ENCODE measurements at places on chromosomes 1 and 21.

DNA sequence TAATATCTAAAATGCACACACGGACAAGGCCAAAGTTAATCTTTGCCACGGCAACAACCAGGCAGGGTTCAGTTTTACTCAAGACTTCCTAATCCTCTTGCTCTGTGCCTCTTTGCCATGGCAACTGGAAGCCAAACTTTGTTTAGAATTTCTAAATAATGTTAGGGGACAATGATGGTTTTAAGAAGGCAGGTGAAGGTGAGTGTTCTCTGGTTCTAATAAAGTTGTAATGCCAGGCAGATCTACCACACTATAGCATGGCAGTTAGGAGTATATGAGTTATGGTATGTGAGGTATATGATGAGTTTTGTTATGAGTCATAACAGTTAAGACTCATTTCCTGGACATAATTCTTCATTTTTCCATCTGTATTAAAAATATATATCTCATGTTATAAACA is 2.7 kb downstream of the PTPRC start:
- DNase-seq, result no peak
- no peaks in the 10 kb centered on the region for H3K4me1 ChIP-seq
- no peaks in the 10 kb centered on the region for H3K36me3 ChIP-seq
- no peak overlapping the region for H3K4me3 ChIP-seq
- H3K27ac ChIP-seq, result no peak overlapping the region

GRCh38 chr1:240000634-240001033 is 91.0 kb upstream of the FMN2 start:
- no peaks in the 10 kb centered on the region for H3K36me3 ChIP-seq
- peaks cover 7% of the 10 kb centered on the region for H3K4me1 ChIP-seq
- no peak overlapping the region for H3K27ac ChIP-seq
- no peak overlapping the region for H3K4me3 ChIP-seq

- peak; percentile 68 for DNase-seq
- peak within 1 kb of the TSS; percentile 96 for H3K27ac ChIP-seq
Observed at GRCh38 chr1:32200226-32201010, at the start of gene CCDC28B. CCDC28B (plus strand) TSS chr1:32200595; CDS start chr1:32201936, 1,341 bp downstream.

GRCh38 chr1:113784104-113784779 is 25.0 kb upstream of the PHTF1 start:
- no peak for DNase-seq
- no peak overlapping the region for H3K4me3 ChIP-seq
- H3K4me1 ChIP-seq, result no peaks in the 10 kb centered on the region
- H3K27ac ChIP-seq, result no peak overlapping the region

DNA sequence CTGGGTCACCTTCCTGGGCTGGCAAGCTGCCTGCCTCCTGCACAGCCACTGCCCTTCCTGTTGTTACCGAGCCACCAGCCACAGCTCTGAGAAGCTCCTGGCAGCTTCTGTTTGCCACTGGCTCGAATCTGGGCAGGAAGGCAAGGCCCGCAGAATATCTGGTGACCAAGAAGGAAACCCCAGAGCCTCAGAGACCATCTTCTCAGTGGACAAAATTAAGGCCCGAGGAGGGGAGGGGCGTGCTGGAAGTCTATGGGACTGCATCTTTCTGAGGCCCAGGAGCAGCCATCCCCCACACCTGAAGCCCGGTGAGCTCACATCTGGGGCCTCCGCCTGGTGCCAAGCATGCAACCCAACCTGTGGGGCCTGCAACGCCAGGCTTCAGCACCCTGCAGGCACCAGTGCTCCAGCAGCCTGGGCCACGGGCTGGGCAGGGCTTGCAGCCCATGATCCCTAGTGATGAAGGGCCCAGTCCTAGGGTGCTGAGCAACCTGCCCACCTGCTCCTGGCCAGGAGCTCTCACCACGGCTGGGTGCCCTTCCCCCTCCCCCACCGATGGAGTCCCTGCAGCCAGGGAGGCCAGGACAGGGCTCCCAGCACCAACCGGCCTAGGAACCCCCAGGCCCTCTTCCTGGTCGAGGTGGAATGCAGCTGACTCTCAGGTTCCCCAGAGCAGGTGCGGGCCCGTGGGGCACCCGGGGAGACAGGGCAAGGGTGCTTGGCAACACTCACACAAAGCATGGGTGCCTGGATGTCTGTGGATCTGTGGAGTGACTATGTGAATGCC is 879 bp downstream of the CPTP start:
- peaks cover 38% of the 10 kb centered on the region for H3K4me1 ChIP-seq
- H3K36me3 ChIP-seq, result peaks cover 78% of the 10 kb centered on the region
- H3K4me3 ChIP-seq, result peak overlapping the region; percentile 58

DNA sequence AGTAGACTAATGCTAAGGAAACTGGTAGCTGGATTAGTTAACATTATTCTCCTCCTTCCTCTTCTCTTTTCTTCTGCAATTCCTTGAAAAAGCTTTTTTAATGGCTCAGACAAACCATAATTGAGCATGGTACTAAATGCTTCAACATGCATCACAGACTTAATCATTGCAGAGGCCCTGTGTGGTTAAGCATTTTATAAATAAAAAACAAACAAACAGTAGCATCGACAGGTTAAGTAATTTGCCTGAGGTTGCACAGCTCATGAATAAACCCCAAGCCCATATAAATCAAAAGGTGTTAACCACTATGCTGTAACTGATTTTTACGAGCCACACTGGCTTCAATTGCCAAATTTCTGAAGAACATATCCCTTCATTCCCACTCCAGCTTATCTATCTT is 462.1 kb downstream of the LMO4 start:
- no peak overlapping the region for H3K4me3 ChIP-seq
- no peaks in the 10 kb centered on the region for H3K36me3 ChIP-seq
- no peak for DNase-seq
- H3K4me1 ChIP-seq, result no peaks in the 10 kb centered on the region
- no peak overlapping the region for H3K27ac ChIP-seq

GRCh38 chr1:85220756-85221201 is 20.0 kb upstream of the SYDE2 start:
- no peak overlapping the region for H3K4me3 ChIP-seq
- no peaks in the 10 kb centered on the region for H3K36me3 ChIP-seq
- no peak overlapping the region for H3K27ac ChIP-seq
- DNase-seq, result no peak
- no peaks in the 10 kb centered on the region for H3K27me3 ChIP-seq

DNA sequence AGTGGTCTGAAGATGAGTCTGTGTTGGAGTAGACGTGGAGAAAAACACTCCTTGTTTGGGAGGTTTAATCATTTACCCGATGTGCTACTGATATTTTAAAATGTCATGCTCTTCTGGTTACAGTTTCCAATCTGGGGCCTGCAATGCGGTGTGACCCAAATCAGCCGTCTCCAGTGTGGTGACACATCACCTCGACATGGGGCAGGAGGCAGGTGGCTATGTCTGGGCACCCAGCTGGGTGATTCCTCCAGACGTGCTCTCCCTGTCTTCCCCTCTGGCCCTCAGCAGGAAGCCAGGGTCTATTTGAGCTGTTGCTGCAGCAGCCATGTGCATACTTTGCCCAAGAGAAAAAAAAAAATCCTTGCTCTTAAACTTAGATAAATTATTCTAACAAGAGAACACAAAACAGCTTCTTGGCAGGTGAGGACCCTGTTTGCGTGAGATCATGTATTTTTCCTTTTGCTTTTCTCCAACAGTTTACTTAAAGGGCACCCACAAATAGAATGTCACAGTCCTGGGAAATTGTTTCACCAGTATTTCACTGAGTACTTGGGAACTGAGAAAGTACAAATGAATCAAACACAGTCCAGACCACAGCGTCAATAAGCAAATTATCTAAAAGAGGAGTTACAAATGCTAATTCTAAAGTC is 38.9 kb upstream of the MAP10 start:
- H3K4me1 ChIP-seq, result peaks cover 11% of the 10 kb centered on the region
- no peak for DNase-seq
- no peaks in the 10 kb centered on the region for H3K27me3 ChIP-seq
- H3K27ac ChIP-seq, result no peak overlapping the region

- no peak for DNase-seq
- H3K27ac ChIP-seq, result no peak overlapping the region
- H3K27me3 ChIP-seq, result no peaks in the 10 kb centered on the region
- no peak overlapping the region for H3K4me3 ChIP-seq
- H3K4me1 ChIP-seq, result peaks cover 3% of the 10 kb centered on the region
Observed at GRCh38 chr1:113128116-113128515, 55.1 kb downstream of the LRIG2 start.

- no peak overlapping the region for H3K4me3 ChIP-seq
- H3K27me3 ChIP-seq, result no peaks in the 10 kb centered on the region
- peaks cover 61% of the 10 kb centered on the region for H3K4me1 ChIP-seq
- no peak overlapping the region for H3K27ac ChIP-seq
Observed at GRCh38 chr1:7385471-7386225, 385.4 kb upstream of the VAMP3 start.

DNA sequence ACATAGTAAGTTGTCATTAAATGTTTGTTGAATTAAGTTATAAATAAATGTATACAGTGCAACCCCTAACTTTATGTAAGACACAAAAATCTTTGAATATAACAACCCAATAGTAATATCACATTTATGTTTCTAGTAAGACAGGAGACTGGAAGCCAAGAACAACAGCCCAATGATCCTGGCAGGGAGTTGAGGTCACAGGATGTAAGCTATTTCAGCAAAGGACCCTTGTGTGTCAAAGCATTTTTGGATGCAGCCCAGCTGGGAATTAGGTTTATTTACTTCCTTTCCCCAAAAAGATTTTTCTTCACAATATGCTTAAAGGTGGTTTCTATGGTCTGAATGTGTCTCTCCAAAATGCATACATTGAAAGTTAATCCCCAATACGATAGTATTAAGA is 34.0 kb upstream of the ABCA4 start:
- no peak overlapping the region for H3K27ac ChIP-seq
- H3K4me3 ChIP-seq, result no peak overlapping the region
- no peaks in the 10 kb centered on the region for H3K36me3 ChIP-seq
- peak; percentile 40 for DNase-seq
- no peaks in the 10 kb centered on the region for H3K27me3 ChIP-seq

- DNase-seq, result no peak
- no peak overlapping the region for H3K27ac ChIP-seq
- H3K4me3 ChIP-seq, result no peak overlapping the region
- peaks cover 6% of the 10 kb centered on the region for H3K36me3 ChIP-seq
- H3K4me1 ChIP-seq, result peaks cover 72% of the 10 kb centered on the region
Observed at GRCh38 chr21:44987886-44988606, 48.2 kb downstream of the SLX9 start.

GRCh38 chr1:224922404-224923164 is 6.9 kb upstream of the DNAH14 start:
- no peaks in the 10 kb centered on the region for H3K36me3 ChIP-seq
- H3K4me1 ChIP-seq, result peaks cover 3% of the 10 kb centered on the region
- peak; percentile 43 for DNase-seq
- H3K4me3 ChIP-seq, result no peak overlapping the region

- no peak overlapping the region for H3K27ac ChIP-seq
- H3K36me3 ChIP-seq, result no peaks in the 10 kb centered on the region
- peak overlapping the region; percentile 59 for H3K4me3 ChIP-seq
- peak; percentile 73 for DNase-seq
- no peaks in the 10 kb centered on the region for H3K27me3 ChIP-seq
- H3K4me1 ChIP-seq, result peaks cover 21% of the 10 kb centered on the region
Observed at GRCh38 chr1:14598007-14598497, 433 bp upstream of the KAZN start.

- no peak overlapping the region for H3K27ac ChIP-seq
- DNase-seq, result no peak
- H3K36me3 ChIP-seq, result peaks cover 8% of the 10 kb centered on the region
- H3K4me3 ChIP-seq, result peak overlapping the region; percentile 80
- no peaks in the 10 kb centered on the region for H3K27me3 ChIP-seq
- H3K4me1 ChIP-seq, result peaks cover 21% of the 10 kb centered on the region
Observed at GRCh38 chr1:228737601-228738041, 2.3 kb downstream of the RHOU start.

DNA sequence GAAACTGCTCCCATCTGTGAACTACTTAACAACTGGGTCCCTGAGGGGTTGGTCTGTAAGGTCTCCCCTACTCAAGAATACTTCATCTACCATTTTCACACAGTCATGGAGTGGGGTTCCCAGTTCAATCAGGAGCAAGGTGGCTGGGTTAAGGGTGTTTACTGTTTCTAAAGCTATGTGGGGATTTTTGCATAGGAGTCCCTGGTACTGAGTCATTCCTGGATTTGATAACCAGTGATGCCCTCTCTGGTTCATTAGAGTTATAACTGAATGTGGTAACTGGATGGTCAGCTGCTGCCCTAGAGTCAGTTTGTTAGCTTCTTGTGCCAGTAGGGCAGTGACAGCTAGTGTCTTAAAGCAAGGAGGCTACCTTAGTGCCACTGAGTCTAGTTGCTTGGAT is 29.4 kb upstream of the KCNJ15 start:
- no peak overlapping the region for H3K27ac ChIP-seq
- no peaks in the 10 kb centered on the region for H3K27me3 ChIP-seq
- no peaks in the 10 kb centered on the region for H3K36me3 ChIP-seq
- H3K4me1 ChIP-seq, result no peaks in the 10 kb centered on the region

GRCh38 chr1:12339396-12339795 is 109.6 kb downstream of the VPS13D start:
- H3K4me3 ChIP-seq, result no peak overlapping the region
- H3K4me1 ChIP-seq, result no peaks in the 10 kb centered on the region
- H3K27me3 ChIP-seq, result no peaks in the 10 kb centered on the region
- peak overlapping the region; percentile 61 for H3K27ac ChIP-seq
- H3K36me3 ChIP-seq, result peaks cover 8% of the 10 kb centered on the region

DNA sequence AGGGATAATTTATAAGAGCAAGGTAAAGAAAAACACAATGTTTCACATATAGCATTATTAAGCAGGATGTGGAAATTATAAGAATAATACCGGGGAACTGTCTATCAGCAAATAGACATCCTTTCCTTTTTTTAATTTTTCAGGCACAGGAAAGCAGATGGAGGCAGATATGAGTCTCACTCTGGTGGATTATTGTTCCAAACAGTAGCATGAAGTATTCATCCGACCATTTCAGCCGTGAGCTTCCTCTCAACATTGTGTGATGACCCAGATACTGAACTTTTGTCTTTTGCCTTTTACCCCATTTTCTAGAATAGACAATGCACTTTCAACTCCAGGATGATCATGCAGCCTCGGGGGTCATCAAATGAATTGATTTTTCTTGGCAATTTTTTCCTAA is 599.8 kb downstream of the ADGRL2 start:
- H3K27ac ChIP-seq, result no peak overlapping the region
- no peaks in the 10 kb centered on the region for H3K27me3 ChIP-seq
- DNase-seq, result no peak
- no peaks in the 10 kb centered on the region for H3K4me1 ChIP-seq
- no peaks in the 10 kb centered on the region for H3K36me3 ChIP-seq

DNA sequence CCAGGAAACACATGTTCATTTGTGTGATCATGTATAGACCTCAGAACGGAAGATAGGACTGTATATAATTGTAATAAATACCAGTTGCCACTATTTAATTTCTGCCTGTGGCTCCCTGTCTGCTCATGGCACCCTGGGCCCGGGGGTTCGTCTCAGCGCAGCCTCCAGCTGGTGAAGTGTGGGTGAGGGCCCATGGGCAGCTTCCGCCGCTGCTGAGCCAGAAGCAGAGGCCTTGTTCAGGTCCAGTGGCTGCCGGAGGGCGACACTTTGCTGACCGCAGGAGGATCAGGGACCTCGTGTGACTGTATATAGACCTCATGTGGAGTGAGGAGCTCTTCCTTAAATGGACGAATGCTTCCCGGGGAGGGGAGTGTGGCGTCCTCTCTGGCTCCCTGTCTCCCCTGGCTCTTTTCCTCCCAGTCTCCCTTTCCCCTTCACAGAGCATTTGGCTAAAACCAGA is 155.9 kb downstream of the PEX14 start:
- H3K4me1 ChIP-seq, result peaks cover 43% of the 10 kb centered on the region
- peaks cover 3% of the 10 kb centered on the region for H3K27me3 ChIP-seq
- H3K36me3 ChIP-seq, result peaks cover 78% of the 10 kb centered on the region
- H3K27ac ChIP-seq, result no peak overlapping the region
- H3K4me3 ChIP-seq, result no peak overlapping the region
